ENCODE measurements at places on chromosomes 3 and 15. TPM values are rescaled to one million over a fixed set of nuclear protein-coding genes. Genes with fewer than 3 reads are reported as not detected.

Gene LRRC34
- polyA plus RNA-seq = 0.33 TPM

Gene ACOX2
- not detected for polyA plus RNA-seq

Gene ONECUT1
- polyA plus RNA-seq = not detected

Gene RARB
- not detected for polyA plus RNA-seq

Gene B3GALNT1
- polyA plus RNA-seq = 2.0 TPM

Gene ISLR
- not detected for polyA plus RNA-seq

Gene NOX5
- not detected for polyA plus RNA-seq

Gene FRMD4B
- 3.0 TPM for polyA plus RNA-seq

Gene TP63
- 0.13 TPM for polyA plus RNA-seq

Gene MKRN3
- polyA plus RNA-seq = 3.0 TPM

DNA sequence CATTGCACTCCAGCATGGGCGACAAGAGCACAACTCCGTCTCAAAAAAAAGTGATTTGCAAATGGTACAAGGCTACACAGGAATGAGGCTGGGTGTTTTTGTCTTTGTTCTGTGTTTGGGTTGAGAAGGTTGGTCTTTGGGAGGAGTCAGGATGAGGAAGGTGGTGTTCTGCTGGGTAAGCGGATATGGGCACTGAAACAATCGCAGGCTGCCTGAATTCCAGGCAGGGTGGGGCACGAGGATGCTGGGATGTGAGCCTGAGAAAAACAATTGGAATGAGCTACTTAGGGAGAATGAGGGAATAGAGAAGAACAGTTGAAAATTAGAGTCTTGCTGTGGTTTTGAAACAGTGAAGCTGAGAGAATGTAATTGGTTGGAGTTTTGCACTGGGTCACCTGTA lies 51.6 kb downstream of the ZBTB38 start:
- no peak overlapping the region for H3K27ac ChIP-seq
- H3K4me3 ChIP-seq = no peak overlapping the region
- peaks cover 27% of the 10 kb centered on the region for H3K4me1 ChIP-seq

DNA sequence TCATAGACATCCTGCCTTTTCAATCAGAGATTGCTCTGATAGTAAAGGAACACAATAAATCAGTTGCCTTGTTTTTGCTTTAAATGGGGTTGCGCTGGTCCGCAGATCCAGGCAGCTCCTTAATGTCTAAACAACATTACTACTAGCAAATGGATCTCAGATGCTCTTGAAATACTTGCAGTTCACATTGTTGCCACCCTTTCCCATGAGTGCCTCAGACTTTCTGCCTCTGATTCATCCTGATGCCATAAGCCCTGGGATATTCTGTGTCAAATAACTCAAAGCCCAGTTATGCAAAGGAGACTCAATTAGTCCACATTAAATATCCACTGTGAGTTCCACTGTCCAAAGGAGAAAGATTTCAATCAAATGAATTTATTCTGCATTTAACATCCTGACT lies 196.7 kb downstream of the PLCH1 start:
- no peaks in the 10 kb centered on the region for H3K4me1 ChIP-seq
- H3K27me3 ChIP-seq = no peaks in the 10 kb centered on the region
- no peak overlapping the region for H3K4me3 ChIP-seq
- no peak for DNase-seq
- no peaks in the 10 kb centered on the region for H3K36me3 ChIP-seq

DNA sequence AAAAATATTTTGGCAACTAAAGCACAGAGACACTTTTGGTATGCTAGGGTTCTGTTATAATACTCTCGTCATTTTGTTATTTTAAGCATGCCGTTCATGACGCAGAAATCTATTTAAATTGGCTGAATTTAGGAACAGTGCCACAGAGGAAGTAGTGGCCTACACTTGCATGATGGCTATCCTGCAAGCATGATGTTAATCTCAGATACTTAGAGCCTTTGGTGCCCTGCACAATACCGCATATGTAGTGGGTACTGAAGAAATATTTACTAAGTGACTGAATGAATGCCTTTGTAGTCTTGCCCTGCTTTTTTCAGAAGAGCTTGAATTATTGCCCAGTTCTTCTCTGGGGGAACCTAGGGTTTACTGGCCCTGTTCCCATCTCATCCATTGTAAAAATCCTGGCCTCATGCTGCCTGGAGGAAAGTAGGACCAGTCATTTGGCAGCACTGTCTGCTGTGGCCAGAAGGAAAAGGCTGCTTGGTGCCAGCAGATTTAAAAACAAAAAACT lies 79.0 kb downstream of the SERPINI1 start:
- no peaks in the 10 kb centered on the region for H3K27me3 ChIP-seq
- no peaks in the 10 kb centered on the region for H3K4me1 ChIP-seq

DNA sequence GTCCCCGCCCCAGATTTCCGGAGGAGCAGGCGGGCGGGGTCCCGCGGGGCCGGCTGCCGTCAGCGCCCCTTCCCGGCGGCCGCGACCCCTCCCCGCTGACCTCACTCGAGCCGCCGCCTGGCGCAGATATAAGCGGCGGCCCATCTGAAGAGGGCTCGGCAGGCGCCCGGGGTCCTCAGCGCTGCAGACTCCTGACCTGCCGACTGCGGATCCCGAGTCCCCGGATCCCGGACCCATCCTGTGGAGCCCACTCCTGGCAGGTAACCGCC lies at the start of gene TRH:
TRH (plus strand) TSS at position 157 of the 269 bp plus-strand sequence. CDS start 1,097 bp downstream, outside the sequence.
- DNase-seq = no peak
- H3K27me3 ChIP-seq = peaks cover 16% of the 10 kb centered on the region
- H3K4me3 ChIP-seq = no peak within 1 kb of the TSS
- peaks cover 6% of the 10 kb centered on the region for H3K4me1 ChIP-seq

DNA sequence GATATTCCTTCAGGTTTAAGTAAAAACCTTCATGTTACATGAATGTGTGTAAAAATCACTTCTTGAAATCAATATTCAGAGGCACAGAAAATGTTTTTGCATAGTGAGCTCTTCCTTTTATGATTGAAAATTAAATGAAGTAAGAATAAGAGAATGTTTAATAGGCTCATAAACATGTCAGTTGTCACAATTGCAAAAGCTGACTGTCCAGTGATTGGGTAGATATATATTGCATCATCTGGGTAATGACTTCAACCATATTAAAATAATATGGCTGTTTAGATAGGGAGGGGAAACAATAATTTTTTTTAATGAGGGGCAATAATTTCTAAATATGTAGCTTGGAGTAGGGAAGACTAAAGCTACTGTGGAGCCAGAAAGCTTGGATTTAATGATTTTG lies 529.8 kb upstream of the GOLIM4 start:
- no peak for DNase-seq
- no peak overlapping the region for H3K4me3 ChIP-seq

- DNase-seq = no peak
- no peaks in the 10 kb centered on the region for H3K36me3 ChIP-seq
- no peak overlapping the region for H3K27ac ChIP-seq
- no peaks in the 10 kb centered on the region for H3K27me3 ChIP-seq
- no peaks in the 10 kb centered on the region for H3K4me1 ChIP-seq
Measured at GRCh38 chr3:110968076-110968475, 103.5 kb upstream of the NECTIN3 start.

DNA sequence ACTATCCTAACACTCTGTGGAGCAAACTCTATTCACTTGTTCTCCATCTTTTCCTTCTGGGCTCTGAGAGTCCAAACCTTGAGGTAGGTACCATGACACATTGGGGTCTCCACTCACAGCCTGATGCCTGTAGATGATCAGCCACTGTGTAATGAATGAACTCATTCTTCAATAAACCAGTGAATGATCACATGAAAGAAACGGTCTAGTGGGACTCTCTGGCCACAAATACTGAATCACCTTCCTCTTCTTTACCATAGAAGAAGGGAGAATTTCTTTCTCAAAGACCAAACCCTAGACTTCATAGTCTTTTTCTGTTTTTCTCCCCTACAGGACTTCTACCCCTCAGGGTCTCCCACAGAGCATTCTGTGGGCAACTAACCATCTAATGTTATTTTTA lies 20.5 kb upstream of the ABHD2 start:
- H3K36me3 ChIP-seq = no peaks in the 10 kb centered on the region
- no peaks in the 10 kb centered on the region for H3K27me3 ChIP-seq
- no peaks in the 10 kb centered on the region for H3K4me1 ChIP-seq
- no peak for DNase-seq
- no peak overlapping the region for H3K27ac ChIP-seq

- H3K27ac ChIP-seq = no peak overlapping the region
- no peaks in the 10 kb centered on the region for H3K27me3 ChIP-seq
- H3K36me3 ChIP-seq = no peaks in the 10 kb centered on the region
- no peaks in the 10 kb centered on the region for H3K4me1 ChIP-seq
Measured at GRCh38 chr3:159775372-159775961, 213.2 kb upstream of the IL12A start.

DNA sequence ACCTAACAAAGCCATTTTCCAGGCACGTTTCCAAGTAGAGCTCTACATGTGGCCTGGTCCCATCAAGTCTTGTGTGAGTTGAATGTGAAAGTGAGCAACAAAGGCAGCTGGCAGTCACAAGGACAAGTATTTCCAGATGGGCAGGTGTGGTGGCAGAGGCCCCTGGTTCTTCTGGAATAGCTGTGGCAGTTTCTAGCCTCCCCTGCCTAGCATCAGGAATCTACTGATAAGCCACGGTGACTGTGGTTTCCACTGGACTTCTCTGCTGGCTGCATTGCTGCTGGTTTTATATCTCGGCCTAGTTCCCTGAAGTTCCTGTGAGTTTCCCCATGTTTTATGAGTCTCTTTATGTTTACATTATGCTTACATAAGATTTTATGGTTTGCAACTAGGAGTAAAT lies 117.7 kb downstream of the GOLIM4 start:
- no peak overlapping the region for H3K27ac ChIP-seq
- no peaks in the 10 kb centered on the region for H3K36me3 ChIP-seq
- DNase-seq = no peak
- no peak overlapping the region for H3K4me3 ChIP-seq
- H3K27me3 ChIP-seq = no peaks in the 10 kb centered on the region

DNA sequence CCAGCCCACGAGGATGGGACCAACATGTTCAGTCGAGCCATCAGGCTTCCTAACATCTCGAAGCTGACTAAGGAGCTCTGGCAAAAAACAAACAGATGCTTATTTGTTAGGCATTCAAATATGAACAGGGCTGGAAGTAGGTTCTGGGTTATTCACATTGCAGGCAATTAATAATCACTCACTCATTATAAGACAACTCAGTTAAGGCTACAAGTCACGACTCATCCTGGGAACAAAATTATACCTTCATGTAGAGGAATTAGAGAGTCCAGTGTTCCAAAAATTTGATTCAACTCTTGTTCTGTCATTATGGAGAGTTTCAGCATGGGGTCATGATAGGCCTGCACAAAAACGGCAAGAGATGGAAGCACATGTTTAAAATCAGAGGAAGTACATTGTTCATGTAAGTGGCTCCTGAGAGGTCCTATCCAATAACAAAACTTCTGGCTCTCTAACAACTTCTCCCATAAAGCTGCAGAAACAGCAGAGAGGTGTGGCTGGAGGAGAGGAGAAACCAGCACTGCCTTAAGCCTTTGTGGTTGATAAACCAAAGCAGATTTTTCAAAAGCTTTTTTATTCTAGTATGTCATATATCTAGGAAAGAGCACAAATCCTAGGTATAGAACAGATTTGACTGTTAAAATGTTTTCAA lies 50.6 kb downstream of the ARHGEF3 start:
- H3K36me3 ChIP-seq = peaks cover 52% of the 10 kb centered on the region
- H3K4me1 ChIP-seq = peaks cover 48% of the 10 kb centered on the region
- no peak for DNase-seq
- H3K27me3 ChIP-seq = no peaks in the 10 kb centered on the region
- no peak overlapping the region for H3K27ac ChIP-seq

- no peaks in the 10 kb centered on the region for H3K4me1 ChIP-seq
- no peak overlapping the region for H3K4me3 ChIP-seq
- no peaks in the 10 kb centered on the region for H3K27me3 ChIP-seq
- H3K36me3 ChIP-seq = no peaks in the 10 kb centered on the region
Measured at GRCh38 chr3:177833332-177833731, 636.0 kb upstream of the TBL1XR1 start.

DNA sequence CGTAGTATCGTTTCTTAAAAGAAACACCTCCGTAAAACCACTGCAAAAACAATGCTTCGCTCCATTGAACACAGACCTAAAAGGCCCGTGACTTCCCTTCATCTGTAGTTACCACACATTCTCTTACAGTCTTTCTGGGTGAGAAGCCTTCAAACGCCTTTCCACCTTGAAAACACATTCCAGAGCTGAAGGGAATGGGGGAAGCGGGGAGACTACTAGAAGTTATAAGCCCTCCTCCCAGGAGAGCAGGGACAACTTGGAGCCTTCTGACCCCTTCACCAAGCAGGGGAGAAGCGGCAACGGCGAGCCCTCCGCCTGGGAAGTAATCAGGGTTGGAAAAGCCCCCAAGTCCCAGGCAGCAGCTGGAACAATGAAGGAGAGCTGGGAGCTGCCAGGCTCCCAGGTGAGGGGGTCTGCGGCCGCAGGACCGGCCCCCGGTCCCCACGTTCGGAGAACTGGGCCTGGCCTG lies 461 bp downstream of the SECISBP2L start:
- H3K27ac ChIP-seq = peak overlapping the region; percentile 80
- peaks cover 27% of the 10 kb centered on the region for H3K4me1 ChIP-seq
- H3K4me3 ChIP-seq = peak overlapping the region; percentile 91
- no peaks in the 10 kb centered on the region for H3K27me3 ChIP-seq

- H3K36me3 ChIP-seq = no peaks in the 10 kb centered on the region
- no peaks in the 10 kb centered on the region for H3K4me1 ChIP-seq
- no peak overlapping the region for H3K27ac ChIP-seq
- H3K27me3 ChIP-seq = no peaks in the 10 kb centered on the region
- no peak overlapping the region for H3K4me3 ChIP-seq
- DNase-seq = no peak
Measured at GRCh38 chr15:78977091-78977571, 32.3 kb upstream of the CTSH start.

DNA sequence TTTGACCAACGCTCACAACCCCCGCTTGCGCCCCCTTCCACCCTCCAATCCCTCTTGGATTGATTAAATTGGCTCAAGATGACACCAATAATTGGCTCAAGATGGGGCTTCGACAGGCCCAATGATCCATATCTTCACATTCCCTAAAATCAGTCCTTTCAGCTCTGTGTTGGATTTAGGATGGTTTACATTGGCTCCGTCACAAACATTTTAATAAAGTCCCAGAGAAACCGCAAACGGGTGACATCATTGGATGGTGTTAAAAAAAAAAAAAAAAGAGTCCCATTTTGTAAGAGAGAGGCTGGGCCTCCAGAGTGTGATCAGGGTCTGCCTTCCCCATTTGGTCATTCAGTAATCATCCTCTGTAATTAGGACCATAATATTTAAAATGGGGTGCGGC lies 113.4 kb upstream of the MRPS22 start:
- H3K27ac ChIP-seq = no peak overlapping the region
- H3K4me3 ChIP-seq = no peak overlapping the region
- no peaks in the 10 kb centered on the region for H3K4me1 ChIP-seq
- no peaks in the 10 kb centered on the region for H3K36me3 ChIP-seq
- H3K27me3 ChIP-seq = no peaks in the 10 kb centered on the region
- DNase-seq = no peak

GRCh38 chr3:134186391-134186790 lies 64.3 kb downstream of the RYK start:
- H3K4me3 ChIP-seq = no peak overlapping the region
- H3K36me3 ChIP-seq = peaks cover 6% of the 10 kb centered on the region
- no peaks in the 10 kb centered on the region for H3K27me3 ChIP-seq
- no peak overlapping the region for H3K27ac ChIP-seq

GRCh38 chr15:74845208-74845568 lies 2.2 kb upstream of the ULK3 start:
- peak; percentile 40 for DNase-seq
- H3K27ac ChIP-seq = peak overlapping the region; percentile 54
- H3K27me3 ChIP-seq = no peaks in the 10 kb centered on the region
- peak overlapping the region; percentile 45 for H3K4me3 ChIP-seq
- H3K36me3 ChIP-seq = peaks cover 16% of the 10 kb centered on the region

All from CD8-positive, alpha-beta memory T cell (primary cell).